ENCODE measurements at places on chromosomes 4 and X.

GRCh38 chr4:109816894-109817293, 1.3 kb downstream of the GAR1 start:
- no peak for DNase-seq

DNA sequence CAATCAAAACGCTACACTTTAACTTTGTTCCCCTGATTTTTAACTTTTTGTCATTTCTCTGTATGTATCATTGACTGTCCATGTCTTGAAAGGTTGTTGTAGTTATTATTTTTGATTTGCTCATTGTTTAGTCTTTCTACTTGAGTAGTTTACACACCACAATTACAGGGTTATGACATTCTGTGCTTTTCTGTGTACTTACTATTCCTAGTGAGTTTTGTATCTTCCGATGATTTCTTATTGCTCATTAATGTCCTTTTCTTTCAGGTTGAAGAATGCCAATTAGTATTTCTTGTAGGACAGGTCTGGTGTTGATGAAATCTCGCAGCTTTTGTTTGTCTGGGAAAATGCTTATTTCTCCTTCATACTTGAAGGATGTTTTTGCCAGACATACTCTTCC, 89.2 kb upstream of the SH3RF1 start:
- DNase-seq = no peak

DNA sequence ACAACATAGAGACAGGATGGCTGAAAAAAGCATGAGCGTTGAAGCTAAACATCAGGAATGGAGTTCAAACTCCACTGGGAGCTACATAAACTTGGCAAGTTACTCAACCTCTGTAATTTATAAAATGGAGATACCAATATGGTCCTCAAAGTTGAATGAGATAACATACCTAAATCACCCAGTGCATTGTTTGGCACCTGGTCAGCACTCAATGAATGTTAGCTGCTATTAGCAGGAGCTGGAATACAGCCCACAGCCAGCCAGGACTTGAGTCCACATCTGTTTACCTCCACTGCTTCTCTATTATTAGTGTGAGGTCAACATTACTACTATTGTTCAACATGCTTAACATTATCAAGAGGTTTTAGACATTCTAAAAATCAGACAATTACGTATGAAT, 97.9 kb downstream of the NR3C2 start:
- DNase-seq = no peak

DNA sequence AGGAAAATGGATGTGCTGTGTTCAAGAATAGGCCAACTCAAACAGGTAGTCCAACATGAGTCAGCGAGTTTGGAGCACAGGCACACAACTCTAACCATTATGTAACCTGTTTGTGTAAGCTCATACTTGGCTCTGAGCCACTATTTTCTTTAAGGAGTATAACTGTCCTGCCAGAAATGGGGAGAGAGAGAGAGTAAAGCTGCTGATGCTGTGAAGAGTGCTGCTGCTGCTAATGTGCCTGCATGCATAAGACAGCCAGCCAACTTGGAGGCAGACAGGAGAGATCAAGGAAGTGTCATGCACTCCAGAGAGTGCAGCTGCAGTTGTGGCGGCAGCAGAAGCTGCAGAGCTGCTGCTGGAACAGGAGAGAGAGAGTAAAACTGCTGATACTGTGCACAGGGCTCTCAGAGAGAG, 11.7 kb upstream of the STATH start:
- DNase-seq = no peak

DNA sequence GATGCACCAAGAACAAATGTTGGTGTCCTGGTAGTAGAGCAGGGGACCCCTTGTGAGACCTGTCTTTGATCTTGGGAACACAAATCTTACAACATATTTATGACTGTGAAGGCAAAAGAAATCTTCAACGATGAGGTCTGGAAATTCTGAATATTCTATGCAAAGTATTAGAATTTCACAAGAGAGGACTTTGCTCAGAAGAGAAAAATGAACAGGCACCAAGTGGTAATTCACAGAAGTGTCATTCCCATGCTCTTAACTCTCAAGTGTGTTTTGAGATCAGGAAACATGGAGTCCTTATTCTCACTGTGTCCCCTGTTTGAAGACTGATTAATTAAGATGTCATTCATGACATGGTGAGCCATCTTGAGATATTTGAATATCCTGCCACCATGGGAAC, 52.5 kb downstream of the COQ2 start:
- no peak for DNase-seq

DNA sequence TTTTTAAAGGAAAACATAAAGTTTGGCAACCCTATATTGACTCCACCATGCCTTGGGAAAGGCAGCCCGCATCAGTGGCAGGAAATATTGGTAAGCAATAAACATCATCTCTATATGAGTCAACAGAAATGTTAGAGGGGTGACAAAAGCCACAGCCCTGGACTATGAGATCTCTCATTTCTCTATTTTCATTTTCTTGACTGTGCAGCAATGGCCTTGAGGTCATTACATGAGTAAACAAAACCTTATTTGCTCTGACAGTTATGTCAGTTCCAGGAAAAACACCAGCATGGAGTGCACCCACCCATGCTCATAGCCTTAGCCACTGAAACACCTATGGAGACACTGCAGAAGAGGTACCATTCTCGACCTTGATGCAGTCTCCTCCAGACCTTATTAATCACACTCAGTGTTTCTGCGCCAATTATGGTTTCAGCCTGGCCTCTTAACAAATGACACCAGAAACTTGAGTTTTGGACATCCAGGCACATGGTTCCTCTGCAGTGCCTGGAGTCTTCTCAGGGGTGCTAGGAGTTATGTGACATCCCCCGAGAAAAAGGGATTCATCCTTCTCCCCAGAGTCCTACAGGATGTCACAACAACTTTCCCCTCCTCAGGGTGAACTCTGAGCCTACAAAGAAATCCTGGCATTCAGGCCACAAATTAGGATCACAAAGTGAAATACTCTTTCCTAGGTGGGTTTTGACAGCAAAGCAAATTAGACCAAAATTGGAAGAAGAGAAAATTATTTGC, 16.0 kb upstream of the HPGD start:
- no peak for DNase-seq

GRCh38 chr4:172951679-172952451, 216.7 kb upstream of the GALNT7 start:
- DNase-seq = no peak

- peak; percentile 14 for DNase-seq
These were observed 82.2 kb downstream of the KLF8 start for GRCh38 chrX:56314334-56314733.

DNA sequence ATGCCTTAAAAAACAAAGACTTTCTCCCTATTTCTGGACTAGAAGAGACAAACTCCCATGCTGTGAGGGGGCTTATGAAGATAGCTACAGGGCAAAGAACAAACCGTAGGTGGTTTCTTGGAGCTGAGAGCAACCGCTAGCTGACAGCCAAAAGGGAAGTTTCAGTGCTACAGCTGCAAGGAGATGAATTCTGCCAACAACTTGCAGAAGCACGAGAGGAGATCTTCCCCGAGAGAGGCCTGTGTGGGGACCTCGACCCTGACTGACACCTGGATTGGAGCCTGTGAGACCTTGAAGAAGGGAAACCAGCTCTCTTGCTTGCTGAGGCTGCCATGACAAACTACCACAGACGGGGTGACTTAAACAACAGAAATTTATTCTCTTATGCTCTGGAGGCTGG, 183.8 kb upstream of the VCX3A start:
- no peak for DNase-seq
